ENCODE measurements at places on chromosomes 3 and 15. TPM values are rescaled to one million over a fixed set of nuclear protein-coding genes. Genes with fewer than 3 reads are reported as not detected.

- no peak for DNase-seq
Observed at GRCh38 chr3:18124501-18124900, 300.6 kb downstream of the SATB1 start.

The GHSR gene
- total RNA-seq = not detected

GRCh38 chr15:39270221-39270855 is 310.5 kb upstream of the THBS1 start:
- no peak for DNase-seq

- DNase-seq = no peak
Observed at GRCh38 chr3:177687291-177687690, 490.0 kb upstream of the TBL1XR1 start.

The PLA1A gene
- not detected for total RNA-seq

All from suprapubic skin (tissue), 4 donors.